H1 (cell line): ENCODE measurements at places on chromosomes 3 and 15. TPM values are rescaled to one million over a fixed set of nuclear protein-coding genes. Genes with fewer than 3 reads are reported as not detected.

KY gene
- not detected in 2 replicates for polyA plus RNA-seq

USP8 gene
- polyA plus RNA-seq: 11.5 and 19.9 TPM in 2 replicates

LEKR1 gene
- polyA plus RNA-seq: 0.08 TPM in 2 replicates

COL6A5 gene
- polyA plus RNA-seq: 0.05 TPM in 1 of 2 replicates, not detected in the other

STRA6 gene
- 14.5 and 21.0 TPM in 2 replicates for polyA plus RNA-seq

ATP2B2 gene
- polyA plus RNA-seq: 0.14 and 0.20 TPM in 2 replicates

C3orf38 gene
- polyA plus RNA-seq: 4.7 and 8.6 TPM in 2 replicates

THRB gene
- 0.98 and 1.4 TPM in 2 replicates for polyA plus RNA-seq

CCDC33 gene
- 2.7 and 3.3 TPM in 2 replicates for polyA plus RNA-seq
